Brain pericyte (primary cell): ENCODE measurements at places on chromosomes 1 and 21.

- no peak for DNase-seq
Observed at GRCh38 chr1:113858418-113858817, 13.1 kb downstream of the PTPN22 start.

- DNase-seq = no peak
Observed at GRCh38 chr1:85091671-85092280, 43.5 kb upstream of the MCOLN3 start.

DNA sequence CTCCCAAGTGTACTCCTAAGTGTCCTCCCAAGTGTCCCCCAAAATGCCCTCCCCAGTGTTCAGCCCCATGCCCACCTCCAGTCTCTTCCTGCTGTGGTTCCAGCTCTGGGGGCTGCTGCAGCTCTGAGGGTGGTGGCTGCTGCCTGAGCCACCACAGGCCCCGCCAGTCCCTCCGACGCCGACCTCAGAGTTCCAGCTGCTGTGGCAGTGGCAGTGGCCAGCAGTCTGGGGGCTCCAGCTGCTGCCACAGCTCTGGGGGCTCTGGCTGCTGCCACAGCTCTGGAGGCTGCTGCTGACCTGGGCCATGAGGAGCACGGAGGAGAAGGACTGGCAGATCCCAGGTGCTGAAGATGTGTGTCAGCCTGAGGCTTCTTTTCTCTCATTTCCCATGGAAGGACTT lies 993 bp downstream of the LCE5A start:
- no peak for DNase-seq

- no peak for DNase-seq
Observed at GRCh38 chr21:37219761-37220432, 47.2 kb downstream of the VPS26C start.

DNA sequence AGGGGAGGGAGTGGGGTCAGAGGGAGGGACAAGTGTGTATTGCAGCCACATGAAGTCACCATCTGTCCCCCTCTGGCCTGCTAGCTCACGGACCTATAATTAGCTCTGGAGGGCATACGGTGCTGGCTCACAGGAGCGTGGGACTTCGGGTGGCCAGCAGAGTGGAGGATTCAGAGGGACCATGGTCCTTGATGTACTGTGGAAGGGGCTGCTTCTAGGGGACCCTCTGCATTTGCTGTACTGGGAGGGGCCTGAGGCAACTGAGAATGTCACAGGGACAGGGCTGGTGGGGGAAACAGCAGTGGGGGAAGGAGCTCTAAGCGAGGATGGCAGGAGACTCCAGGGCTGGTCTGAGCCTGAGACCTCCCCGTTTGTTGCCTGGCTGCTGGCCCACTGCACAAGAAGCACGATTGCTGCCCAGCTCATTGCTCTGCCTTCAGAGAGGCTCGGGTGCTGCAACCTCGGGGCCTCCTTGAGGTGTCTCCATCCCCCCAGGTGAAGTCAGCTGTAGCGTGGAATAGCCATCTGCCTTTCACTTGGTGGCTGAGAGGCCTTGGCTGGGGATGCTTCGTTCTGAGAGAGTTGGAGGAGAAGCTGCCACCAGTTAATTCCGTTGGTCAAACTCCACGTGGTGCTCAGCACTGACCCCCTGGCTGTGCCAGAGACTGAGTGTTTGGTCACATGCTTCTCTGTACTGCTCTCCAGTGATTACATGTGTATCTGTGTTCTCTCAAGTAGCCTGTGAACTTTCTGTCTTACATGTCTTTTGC lies 2.7 kb downstream of the PPFIA4 start:
- DNase-seq = no peak

DNA sequence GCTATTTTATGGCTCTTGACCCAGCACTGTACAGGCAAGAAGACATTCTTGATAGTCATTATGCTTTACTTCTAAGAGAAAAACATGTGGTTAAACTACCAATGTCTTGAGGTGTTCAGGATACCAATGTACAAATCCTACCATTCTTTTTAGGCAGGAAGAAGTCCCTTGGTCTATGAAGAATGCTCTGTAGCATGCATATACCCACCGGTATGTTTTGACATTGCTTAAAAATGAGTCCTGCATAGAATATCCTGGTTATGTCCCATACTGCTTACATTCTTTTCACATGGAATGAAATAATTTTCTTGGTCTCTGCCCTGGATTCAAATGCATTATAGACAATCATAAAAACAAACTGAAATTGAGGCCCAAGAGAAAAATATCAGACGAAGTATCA lies 4.8 kb downstream of the KRTAP27-1 start:
- no peak for DNase-seq

DNA sequence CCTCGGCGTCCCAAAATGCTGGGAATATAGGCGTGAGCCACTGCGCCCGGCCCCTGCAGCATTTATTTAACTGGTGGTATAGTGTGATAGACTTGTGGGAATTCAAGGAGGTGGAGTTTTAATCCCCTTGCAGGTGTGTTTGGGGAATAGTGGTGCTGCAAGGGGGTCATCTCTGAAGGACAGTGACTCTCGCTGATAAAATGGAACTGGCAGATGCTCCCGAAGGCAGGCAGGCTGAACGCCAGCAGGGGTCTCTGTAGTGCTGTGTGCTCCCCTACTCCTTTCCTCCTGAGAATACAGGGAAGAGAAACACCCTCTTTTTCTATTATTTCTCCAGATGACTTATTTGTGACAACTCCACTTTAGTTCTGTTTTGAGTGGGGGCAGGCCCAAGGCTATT lies 4.0 kb downstream of the OSCP1 start:
- DNase-seq = no peak

DNA sequence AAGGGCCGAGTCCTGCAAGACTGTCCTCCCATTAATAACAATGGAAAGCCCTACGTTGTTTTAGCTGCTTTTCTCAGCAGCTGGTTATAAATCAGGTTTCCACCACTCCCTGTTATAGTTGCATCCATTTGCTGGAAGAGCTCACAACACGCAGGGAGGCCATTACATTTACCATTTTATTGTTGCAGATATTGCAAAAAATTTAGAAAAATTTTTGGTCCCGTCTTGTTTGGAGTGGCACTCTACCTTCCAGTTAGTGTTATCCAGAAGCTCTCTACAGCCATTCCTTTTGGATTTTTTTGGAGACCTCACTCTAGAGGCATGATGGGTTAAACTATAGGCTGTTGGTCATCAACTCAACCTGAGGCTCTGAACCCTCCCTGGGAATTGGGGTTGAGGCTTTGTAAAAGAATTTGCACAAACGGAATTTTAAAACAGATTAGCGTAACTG lies 1532.1 kb upstream of the TPTE start:
- no peak for DNase-seq

DNA sequence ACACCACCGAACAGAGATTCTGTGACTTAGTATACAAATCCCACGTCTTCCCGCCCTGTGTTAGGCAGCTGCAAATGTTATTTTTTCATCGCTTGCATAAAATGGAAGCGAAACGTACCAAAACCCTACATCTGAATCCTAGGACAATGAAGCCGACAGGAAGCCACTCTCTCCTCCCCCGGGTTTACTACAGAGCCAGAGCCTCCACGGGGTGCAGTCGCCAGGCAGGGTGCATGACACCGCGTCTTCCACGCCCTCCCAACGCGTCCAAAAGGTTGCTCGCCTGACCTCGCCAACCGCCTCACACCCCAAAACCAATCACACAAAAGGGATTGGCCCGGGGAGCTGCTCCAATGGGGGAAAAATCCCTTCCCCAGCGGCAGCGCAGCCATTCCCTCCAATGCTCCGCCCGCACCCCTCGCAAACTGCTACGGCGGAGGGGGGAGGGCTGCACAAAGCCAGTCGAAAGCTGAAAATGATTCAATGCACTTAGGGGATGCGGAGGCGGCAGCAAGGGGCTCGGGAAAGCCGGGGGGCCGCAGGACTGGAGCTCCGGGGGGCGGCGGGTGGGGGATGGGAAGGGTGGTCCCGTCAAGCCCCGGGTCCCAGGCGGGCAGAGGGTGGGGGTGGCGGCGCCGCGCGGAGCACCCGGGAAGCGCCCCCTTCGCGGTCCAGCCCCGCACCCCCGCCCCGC lies 701 bp downstream of the CEP170 start:
- DNase-seq = no peak

DNA sequence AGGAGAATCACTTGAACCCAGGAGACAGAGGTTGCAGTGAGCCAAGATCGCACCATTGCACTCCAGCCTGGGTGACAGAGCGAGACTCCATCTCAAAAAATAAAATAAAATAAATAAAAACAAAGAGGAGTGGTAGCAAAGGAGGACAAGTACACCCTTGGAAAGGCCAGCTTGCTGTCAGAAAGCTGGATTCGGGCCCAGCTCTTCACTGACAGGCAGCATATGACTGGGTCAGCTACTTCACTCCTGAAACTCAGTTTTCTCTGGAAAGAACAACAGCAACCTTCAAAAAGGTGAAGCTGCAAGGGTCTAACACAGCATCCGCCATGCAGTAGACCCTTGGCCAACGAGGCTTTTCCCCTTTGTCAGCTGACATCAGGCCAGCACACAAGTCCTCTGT lies 156.0 kb upstream of the TIAM1 start:
- no peak for DNase-seq

- no peak for DNase-seq
Observed at GRCh38 chr1:107081102-107081501, 24.6 kb downstream of the PRMT6 start.

GRCh38 chr1:12315146-12315545 lies 85.3 kb downstream of the VPS13D start:
- DNase-seq = no peak

DNA sequence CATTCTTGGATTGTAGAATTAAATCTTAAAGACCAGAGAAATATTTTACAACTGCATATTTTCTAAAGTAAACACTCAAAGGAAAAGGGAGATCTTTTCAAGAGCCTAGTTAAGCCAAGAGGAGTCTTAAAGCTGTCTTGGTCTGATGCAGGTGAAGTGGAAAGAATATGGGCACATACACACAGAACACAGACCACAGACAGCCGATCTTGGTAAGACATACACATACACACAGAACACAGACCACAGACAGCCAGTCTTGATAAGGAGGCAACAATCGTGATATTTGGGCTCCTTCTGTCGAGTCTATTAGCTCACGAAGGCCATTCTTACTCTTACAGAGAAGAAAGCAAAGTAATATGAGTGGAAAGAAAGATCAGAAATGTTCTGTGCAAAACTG lies 1153.9 kb upstream of the TMPRSS15 start:
- no peak for DNase-seq

- DNase-seq = peak; percentile 5
Observed at GRCh38 chr1:173255214-173255813, 48.2 kb upstream of the TNFSF4 start.

DNA sequence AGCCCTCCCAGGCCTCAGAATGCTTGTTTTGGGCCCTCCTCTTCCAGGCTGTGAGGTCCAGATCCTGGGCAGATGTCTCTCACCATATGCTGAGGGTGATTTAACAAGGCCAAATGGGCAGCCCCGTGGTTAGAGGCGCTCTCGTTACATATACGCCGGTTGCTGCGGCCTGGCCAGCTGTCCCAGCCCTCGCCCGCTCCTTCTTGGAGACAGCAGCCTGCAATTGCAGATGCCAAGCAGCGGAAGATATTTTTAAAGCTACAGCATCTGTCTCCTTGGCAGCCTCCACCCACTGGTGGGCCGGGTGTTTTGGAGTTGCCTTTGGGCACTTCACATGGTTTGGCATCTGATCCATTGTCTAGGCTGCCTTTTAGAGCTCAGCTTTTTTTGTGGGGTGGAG lies 178.8 kb upstream of the NFIA start:
- no peak for DNase-seq

GRCh38 chr1:183080406-183080805 lies 57.2 kb downstream of the LAMC1 start:
- no peak for DNase-seq

- no peak for DNase-seq
Observed at GRCh38 chr1:53246261-53247134, 8.2 kb upstream of the MAGOH start.

GRCh38 chr1:119288751-119289150 lies 79.8 kb upstream of the HAO2 start:
- no peak for DNase-seq

- DNase-seq = peak; percentile 59
Observed at GRCh38 chr1:180515857-180516388, 13.5 kb upstream of the ACBD6 start.

GRCh38 chr1:1014799-1015681 lies 1.7 kb downstream of the ISG15 start:
- DNase-seq = no peak

DNA sequence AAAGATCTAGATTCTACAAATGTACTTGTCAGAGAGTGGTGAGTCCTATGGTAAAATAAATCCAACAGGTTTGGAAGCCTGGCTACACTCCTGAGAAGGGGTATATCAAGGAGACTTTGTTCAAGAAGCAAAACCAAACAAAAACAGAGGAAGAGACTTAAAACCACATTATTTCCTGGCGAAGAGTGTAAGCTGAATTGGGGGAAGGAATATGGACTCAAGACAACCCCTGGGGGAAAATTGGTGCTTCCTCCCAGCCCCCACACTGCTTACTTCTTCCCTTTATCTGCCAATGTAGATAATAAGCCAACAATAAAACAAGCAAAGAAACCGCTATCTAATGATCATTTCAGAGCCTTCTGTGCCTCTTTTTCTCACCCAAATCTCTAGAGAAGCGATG lies 48.4 kb upstream of the ZBTB18 start:
- DNase-seq = no peak

DNA sequence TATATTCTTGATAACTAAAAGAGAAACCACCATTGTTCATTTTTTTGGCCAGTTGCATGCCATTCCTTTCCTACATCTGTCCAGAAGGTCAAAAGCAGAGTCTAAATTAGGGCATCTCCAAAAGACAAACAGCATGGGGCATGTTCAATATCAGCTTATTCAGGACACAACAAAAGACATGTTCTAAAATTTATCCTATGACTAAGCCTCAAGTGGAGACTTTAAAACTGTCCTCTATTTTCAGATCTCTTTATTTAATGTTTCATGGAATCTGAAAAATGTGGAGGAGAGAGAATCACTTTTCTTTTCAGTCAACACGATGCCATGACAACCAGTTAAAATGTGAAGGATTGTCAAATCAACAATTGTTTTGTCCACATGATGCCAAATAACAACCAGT lies 303.4 kb upstream of the PRMT6 start:
- no peak for DNase-seq

DNA sequence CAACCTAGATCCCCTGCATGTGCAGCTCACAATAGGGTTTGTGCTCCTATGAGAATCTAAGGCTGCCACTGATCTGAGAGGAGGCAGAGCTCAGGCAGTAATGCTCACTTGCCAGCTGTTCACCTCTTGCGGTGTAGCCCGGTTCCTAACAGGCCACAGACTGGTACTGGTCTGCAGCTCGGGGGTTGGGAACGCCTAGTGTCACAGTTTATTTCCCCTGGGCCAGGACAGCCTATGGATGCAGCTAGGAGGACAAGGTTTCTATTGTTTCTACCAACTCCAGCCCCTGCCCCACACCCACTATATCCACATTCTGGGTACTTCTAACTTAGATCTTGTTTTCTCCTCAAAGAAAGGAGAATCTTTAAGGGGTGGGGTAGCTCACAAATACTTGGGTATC lies 58.7 kb upstream of the PRRC2C start:
- no peak for DNase-seq

DNA sequence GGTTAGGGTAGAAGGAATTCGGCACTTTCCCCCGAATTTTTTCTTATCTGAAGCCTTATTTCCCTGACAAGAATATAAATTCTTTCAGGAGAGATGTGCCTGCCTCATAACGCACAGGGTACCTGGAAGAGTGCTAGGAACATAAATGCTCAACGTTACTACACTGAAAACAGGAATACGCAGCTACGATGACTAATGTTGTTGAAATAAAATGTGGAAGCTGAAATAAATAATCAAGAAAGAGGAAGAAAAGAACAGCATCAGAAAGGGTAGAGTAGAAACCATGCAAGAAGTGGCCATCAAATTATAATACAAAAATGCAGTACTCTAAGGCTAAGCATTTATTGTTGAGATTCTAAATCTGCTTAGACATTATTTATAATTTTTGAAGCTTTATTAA lies 33.9 kb downstream of the SLC66A1 start:
- DNase-seq = no peak

- no peak for DNase-seq
Observed at GRCh38 chr21:17391811-17392340, 121.0 kb upstream of the CXADR start.
